Vein endothelial cell (primary cell): ENCODE measurements at places on chromosomes 12 and 14. TPM values are rescaled to one million over a fixed set of nuclear protein-coding genes. Genes with fewer than 3 reads are reported as not detected.

KDM5A gene
- 50.4 and 64.3 TPM in 2 replicates for total RNA-seq

GTF2A1 gene
- total RNA-seq: 30.4 and 37.1 TPM in 2 replicates

VRTN gene
- not detected in 2 replicates for total RNA-seq

CAPZA3 gene
- total RNA-seq: not detected in 2 replicates

TSPAN8 gene
- not detected in 2 replicates for total RNA-seq

TAS2R7 gene
- total RNA-seq: 0.48 TPM in 1 of 2 replicates, not detected in the other

TPPP2 gene
- not detected in 2 replicates for total RNA-seq

NKX2-8 gene
- total RNA-seq: not detected in 2 replicates

NKX2-1 gene
- not detected in 2 replicates for total RNA-seq

SETD1B gene
- 6.5 and 7.2 TPM in 2 replicates for total RNA-seq

ALDH1L2 gene
- total RNA-seq: 0.65 and 1.4 TPM in 2 replicates

KLRC4 gene
- not detected in 2 replicates for total RNA-seq

NTS gene
- total RNA-seq: not detected in 2 replicates

CAPS2 gene
- under 0.01 and 0.57 TPM in 2 replicates for total RNA-seq

HNF1A gene
- not detected in 2 replicates for total RNA-seq

CHGA gene
- total RNA-seq: not detected in 2 replicates

KRT73 gene
- not detected in 2 replicates for total RNA-seq

CRIP1 gene
- total RNA-seq: 1.1 and 2.0 TPM in 2 replicates

SLIRP gene
- total RNA-seq: 99.3 and 178 TPM in 2 replicates

KRT80 gene
- total RNA-seq: 2.4 and 7.2 TPM in 2 replicates

OTOGL gene
- total RNA-seq: 0.98 and 1.5 TPM in 2 replicates

CELA1 gene
- total RNA-seq: not detected in 2 replicates

ANO2 gene
- 45.6 and 58.5 TPM in 2 replicates for total RNA-seq

MMP14 gene
- 268 and 400 TPM in 2 replicates for total RNA-seq

PRICKLE1 gene
- 21.9 and 23.5 TPM in 2 replicates for total RNA-seq

KRT75 gene
- not detected in 2 replicates for total RNA-seq
